Activated T-helper 1 cell treated with Interleukin-2 at 50 U/mL for 16 hours (primary cell): ENCODE measurements at places on chromosomes 4 and X.

DNA sequence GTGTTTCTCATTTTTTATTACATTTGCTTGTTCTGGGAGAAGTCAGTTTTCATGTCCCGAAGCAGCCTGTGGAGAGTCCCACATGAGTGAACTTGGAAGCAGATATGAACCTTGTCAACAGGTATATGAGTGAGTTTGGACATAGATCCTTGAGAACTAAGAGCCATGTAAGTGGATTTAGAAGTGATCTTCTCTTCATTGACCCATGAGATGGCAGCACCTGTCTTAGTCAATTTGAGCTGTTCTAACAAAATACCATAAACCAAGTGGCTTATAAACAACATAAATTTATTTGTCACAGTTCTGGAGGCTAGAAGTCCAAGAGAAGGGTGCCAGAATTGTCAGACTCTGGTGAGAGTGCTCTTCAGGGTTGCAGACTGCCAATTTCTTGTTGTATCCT is 1043.8 kb downstream of the ADGRL3 start:
- DNase-seq = no peak

- DNase-seq = no peak
Observed at GRCh38 chr4:69601065-69601464, 38.4 kb downstream of the UGT2A2 start.

GRCh38 chr4:171186700-171187099 is 626.5 kb upstream of the GALNTL6 start:
- no peak for DNase-seq

GRCh38 chr4:63492515-63492914 is 916.7 kb downstream of the TECRL start:
- DNase-seq = no peak

- peak; percentile 52 for DNase-seq
Observed at GRCh38 chrX:131783555-131784308, 239.4 kb upstream of the STK26 start.

- DNase-seq = no peak
Observed at GRCh38 chr4:80614319-80614718, 278.8 kb downstream of the CFAP299 start.

GRCh38 chr4:1991596-1992434 is 17.0 kb downstream of the NELFA start:
- DNase-seq = no peak

DNA sequence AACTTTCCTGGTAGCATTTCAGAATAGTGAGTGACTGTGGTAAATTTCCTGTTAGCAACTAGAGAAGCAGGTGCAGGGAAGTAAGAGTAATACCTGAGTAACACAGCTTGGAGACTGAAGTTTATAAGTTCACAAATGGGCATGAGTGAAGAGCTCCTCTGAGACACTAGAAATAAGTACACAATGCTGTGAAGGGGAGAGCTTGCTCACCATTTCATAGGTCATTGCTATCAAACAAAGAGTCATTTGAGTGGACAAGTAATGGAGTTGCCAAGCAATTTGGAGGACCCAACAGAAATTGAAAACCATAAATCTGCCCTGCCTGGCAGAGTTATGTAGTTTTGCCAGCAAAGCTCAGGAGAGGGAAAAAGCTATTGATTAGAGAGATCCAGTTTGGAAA is 523.6 kb downstream of the TRAM1L1 start:
- no peak for DNase-seq

GRCh38 chr4:73064536-73064935 is 5.0 kb downstream of the COX18 start:
- no peak for DNase-seq

GRCh38 chrX:18426004-18426320 is 554 bp downstream of the CDKL5 start:
- no peak for DNase-seq

DNA sequence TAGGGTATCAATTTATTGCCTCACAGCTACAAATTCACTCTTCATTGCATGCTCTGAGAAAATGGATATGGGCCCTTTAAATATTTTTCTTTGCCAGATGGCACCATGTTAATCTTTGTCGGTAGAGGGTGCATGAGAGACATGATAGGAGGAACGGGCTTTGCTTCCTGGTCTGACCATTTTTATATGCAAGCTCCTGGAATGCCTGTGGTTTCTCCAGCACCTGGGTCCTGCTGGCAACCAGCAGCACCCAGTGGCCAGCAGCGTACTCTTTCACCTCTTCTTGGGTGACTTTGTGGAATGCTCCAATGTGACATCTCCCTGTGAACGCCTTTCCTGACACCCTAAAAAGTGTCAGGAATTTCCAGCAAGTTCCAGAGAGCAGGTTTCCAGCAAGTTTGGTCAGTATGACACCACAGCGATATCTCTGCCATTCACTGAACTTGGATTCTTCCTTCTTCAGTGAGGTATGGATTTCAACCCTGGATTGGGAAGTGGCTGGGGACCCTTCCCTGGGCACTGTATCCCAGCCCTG is 140.3 kb upstream of the PGRMC2 start:
- DNase-seq = no peak

GRCh38 chrX:136126872-136127406 is 20.4 kb upstream of the FHL1 start:
- DNase-seq = no peak

DNA sequence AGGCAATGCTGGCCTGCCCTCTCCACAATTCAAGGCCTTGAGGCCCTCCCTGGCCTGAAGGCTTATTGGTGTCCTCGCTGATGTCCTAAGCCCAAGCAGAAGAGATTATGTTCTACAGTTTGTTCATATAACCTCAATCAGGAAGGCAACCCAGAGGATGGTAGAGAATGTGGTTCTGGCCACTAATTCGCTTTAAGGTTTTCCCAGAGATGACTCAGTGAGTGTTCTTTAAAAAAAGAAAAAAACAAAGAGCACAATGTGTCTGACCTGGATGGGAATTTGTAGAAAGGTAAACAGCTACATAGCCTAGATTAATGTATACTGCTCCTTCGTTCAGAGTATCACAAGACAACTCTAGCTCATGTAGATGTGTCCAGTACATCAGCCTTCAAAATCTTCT is 66.0 kb downstream of the MANBA start:
- no peak for DNase-seq

GRCh38 chr4:110878413-110878812 is 255.5 kb upstream of the PITX2 start:
- no peak for DNase-seq

GRCh38 chrX:100413229-100413628 is 3.2 kb upstream of the PCDH19 start:
- DNase-seq = no peak

GRCh38 chr4:78569306-78569821 is 17.8 kb downstream of the ANXA3 start:
- DNase-seq = no peak

- DNase-seq = no peak
Observed at GRCh38 chrX:29641461-29641860, 573.9 kb upstream of the MAGEB2 start.

DNA sequence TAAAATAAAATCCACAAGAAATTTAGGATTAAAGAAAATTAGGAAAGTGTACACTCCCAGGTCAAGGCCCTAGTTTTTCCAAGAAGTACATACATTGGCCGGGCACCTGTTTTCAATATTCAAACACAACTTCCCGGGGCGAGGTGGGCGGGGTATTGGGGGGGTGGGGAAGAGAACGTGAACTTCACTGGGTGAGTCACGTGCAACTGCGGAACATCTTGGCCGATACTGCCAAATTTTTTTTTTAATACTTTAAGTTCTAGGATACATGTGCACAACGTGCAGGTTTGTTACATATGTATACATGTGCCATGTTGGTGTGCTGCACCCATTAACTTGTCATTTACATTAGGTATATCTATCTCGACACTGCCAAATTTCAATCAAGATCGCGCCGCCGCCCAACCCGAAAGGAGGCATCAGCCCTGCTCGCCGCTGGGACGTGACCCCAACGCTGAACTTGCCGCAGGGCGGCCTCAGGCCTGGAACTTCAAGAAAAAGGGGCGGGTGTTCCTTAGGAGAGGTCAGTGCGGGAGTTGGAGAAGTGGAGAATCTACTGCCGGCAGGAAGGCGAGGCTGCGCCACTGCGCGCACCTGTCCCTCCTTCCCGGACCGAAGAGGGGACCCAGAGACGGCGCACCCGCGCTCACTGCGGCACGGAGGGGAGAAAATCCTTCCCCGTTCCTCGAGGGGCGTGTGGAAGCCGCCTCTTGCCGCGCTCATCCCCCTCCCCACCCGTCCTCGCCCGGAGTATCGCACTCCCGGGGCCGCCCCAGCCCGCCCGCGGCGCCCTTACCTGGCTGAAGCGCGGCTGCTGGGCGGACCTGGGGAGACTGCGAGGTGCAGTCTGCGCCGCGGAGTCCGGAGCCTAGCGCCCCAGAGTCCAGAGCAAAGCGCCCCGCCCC is at the start of gene TEC:
TEC (minus strand) TSS at position 883 of the 905 bp plus-strand sequence. CDS start 41,224 bp downstream, outside the sequence.
- DNase-seq = no peak

- no peak for DNase-seq
Observed at GRCh38 chrX:86329174-86329573, 180.9 kb downstream of the DACH2 start.

DNA sequence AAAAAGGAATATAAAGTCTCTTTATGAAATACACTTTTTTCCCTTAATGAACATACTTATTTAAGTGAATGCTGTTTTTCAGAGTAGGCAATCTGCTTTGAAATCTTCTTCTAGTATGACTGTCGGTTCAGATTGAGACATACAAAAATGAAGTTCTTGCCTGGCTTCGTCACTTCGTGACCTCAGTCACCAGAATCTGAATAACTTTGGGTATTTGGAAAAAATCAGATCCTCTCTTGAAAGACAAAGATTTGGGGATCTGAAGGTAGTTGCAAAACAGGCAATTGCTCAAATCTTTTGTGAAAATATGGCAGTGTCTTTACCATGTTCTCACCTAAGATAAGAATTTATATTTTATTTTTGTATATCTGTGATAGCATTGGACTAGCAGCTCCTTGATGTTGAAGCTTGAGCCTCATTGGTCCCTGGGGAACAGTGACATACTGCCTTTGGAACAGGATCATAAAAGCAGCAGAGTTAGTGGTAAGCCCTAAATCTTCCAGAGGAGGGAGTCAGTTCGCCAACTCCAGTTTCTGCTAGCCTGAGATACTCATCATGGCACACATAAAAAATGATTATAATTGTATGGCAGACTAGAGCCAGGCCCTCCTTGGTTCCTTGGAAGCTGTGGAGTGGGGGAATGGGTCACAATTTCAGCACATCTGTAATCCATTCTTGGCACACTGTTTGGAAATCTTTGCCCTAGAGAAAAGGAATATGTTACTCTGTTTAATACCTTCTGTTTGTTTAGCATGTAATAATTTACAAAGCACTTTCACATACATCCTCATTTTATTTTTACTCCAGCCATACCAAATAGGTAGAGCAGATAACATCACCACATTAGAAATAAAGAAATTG is 5.0 kb downstream of the ARFIP1 start:
- no peak for DNase-seq

GRCh38 chr4:28369499-28369898 is 1508.9 kb downstream of the STIM2 start:
- no peak for DNase-seq

DNA sequence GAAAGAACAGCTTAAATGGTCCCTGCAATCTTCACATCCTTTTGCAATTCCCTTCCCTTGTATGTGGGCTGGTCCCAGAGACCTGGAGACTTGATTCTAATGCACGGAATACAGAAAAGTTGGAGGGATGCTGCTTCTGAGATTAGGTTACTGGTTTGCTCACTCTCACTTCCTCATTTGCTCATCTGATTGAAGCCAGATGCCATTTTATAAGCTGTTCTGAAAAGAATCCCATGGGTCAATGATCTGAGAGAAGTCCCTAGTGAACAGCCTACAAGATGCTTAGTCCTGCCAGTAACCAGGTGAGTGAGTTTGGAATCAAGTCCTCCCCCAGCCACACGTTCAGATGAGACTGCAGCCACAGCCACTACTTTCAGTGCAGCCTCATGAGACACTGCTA is 35.9 kb downstream of the MAGEA1 start:
- no peak for DNase-seq

GRCh38 chr4:54055494-54055893 is 8.9 kb downstream of the CHIC2 start:
- no peak for DNase-seq

DNA sequence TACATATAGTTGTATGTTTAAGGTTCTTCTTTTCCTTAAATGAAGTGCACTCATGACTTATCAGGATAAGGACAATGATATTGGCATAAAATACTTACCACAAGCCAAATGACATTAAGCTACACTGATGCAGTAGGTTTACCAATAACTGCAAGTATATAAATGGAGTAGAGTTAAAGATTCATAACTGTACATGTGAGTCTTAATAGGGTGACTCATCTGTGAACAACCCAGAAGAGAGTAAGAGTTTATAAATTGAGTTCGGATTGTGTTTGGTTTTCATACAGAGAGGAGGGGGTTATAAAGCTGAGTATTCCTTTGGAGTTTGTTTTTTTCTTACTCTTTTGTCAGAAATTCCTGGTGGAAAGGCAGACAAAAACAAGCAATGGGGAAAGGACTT is 144.8 kb downstream of the TLL1 start:
- no peak for DNase-seq

DNA sequence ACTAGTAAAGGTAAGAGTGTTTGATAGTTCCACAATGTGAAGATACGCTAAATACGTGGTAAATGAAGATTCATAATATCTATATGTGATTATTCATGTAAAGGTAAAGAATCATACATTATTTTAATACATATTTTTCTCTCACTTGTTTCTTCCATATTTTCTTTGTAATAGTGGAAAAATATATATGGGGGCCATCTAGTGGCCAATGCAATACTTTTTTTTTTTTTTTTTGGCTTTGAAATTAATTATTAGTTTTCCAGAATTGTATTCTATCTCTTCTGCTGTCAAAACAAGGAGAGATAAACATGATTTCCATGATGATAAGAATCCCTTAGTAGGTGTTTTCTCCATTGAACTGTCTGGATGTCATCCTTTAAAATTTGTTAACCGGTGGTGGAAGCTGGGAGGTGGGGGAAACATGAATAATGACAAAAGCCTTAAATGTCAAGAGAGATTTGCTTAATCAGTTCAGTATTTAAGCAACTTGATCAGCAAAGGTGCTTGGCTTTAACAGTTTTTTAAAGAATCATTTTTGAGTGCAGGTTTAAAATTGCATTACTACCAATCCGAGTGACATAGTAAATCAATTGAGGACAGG is 508.7 kb upstream of the HTR2C start:
- no peak for DNase-seq

DNA sequence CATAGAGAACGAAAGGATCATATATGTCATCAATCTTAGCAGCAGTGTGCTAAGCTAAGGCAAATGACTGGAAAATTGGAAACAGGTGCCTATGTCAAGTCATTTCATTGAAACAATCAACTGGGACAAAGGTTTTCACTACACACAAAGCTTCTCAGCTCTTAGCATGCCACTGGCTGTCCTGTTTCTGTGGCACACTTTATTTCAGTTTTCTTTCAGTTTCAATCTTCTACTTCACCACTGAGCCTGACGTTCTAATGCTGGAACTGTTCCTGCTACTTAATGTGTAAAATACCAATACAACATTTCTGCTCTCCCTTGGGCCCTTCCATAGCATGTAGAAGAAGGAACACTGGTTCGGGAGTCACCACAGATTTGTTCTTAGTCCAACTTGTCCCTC is 378.3 kb upstream of the FMR1 start:
- no peak for DNase-seq

GRCh38 chr4:1967512-1968149 is 41.1 kb downstream of the NELFA start:
- DNase-seq = no peak
